BJ (cell line): ENCODE measurements at places on chromosomes 5 and 9. TPM values are rescaled to one million over a fixed set of nuclear protein-coding genes. Genes with fewer than 3 reads are reported as not detected.

DNA sequence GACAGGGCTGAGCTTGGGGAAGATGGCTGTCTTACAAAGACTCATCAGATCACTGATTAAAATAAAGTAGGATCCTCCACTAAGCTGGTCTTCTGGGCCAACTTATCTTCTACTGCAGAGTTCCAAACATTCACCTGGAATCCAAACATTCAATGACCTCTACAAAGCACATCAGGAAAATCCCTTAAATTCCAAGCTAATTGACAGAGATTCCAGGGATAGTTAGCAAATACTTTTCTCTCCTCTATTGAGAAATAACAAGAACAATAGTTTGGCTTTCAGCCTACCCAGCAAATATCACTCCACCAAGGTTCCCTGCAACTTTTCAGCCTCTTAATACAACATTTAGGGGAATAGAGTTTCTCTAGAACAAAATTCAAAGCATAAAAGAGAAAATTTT is 140.6 kb upstream of the LIFR start:
- DNase-seq: peak; percentile 5

Gene STC2
- polyA plus RNA-seq: 168 and 181 TPM in 2 replicates

DNA sequence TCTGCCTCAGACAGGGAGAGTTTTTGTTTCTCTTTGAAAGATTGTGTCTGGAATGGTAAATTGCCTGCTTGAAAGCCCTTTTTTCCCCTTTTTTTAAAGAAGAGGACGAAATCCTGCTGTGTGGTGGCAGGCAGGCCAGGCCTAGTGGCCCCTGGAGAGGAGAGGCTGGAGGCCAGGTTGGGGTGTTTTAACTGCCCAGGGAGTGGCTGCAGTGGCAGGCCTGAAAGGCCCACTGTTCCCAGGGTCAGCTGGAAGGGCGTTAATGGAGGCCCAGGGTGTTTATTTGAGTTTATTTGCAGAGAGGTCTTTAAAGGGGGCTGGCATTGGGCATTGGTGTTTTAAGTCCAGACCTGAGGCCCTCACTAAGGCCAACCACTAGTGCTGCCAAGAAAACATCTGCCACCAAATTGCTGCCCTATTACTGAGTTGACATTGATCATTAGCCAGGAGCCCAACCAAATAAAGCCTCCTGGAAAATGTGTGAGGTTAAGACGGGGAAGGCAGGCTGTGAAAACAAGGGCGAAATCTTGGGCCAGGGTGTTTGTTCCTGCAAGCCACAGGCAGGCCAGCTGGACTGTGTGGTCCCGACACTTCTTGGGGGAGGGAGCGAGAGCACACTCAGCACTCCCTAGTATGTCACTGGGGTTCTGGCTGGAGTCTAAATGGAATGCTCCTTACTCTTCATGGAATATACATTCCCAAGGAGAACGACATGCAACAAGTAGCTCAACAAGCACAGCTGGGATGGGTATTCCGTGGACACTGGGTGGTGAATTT is 5.0 kb downstream of the JADE2 start:
- no peak for DNase-seq

Gene TAF11L2
- not detected in 2 replicates for polyA plus RNA-seq

DNA sequence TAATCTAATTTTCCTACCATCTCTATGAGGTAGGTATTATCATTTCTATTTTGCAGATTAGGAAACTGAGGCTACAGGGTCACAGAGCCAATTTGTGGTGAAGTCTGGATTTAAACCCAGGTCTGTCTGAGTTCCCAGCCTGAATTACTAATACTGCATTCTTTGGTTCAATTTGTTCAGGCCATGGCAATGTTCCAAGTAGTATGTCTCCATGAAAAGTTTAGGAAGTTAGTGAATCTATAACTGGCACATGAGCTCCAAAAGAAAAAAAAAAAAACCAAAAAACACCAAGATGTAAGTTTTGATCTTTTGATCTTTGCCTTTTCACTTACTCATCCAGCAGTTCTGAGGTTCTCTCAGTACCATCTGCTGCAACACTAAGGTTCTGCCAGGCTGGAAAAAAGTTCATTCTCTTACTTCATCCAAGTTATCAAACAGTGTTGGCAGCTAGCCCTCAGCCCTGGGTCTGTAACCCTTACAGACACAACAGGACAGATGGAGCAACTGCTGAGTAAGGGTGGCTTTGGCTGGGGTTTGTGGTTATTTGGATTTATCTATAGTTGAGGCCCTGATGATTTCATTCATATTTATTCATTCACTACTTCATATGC is 4.4 kb upstream of the TMEM268 start:
- DNase-seq: no peak

DNA sequence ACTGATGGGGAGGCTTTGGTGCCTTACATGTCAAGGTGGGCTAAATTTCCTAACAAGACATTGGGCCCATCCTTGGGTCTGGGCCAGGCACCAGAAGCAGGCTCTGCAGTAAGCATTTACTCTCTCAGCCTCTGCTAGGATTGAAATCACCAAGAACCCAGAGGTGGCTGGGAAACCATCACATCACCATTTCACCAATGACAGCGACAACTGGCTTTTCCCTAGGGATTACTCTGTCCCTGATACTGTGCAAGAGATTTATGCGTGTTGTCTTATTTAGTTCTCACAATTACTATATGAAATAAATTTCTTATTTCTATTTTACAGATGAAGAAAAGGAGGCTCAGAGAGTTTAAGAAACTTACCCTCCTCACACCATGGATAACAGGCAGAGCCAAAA is 342.2 kb downstream of the ARHGEF28 start:
- no peak for DNase-seq

DNA sequence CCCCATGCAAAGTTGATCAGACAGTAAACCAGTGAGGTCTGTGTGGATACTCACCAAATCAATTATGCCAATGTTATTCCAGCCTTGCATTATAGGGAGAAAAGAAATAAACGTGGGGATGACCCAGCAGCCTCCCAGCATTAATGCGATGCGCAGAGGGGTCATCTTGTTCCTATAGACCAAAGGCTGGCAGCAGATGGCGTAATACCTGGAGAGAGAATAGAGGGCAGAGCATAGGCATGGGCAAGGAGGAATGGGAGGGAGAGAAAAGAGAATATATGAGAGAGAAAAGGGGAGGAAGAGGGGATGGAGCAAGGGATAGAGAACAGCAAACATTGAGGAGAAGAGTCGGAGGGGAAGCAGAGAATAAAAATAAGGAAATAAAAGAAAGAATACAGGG is 131.2 kb downstream of the HTR4 start:
- no peak for DNase-seq
